ENCODE measurements at places on chromosomes 4 and X.

DNA sequence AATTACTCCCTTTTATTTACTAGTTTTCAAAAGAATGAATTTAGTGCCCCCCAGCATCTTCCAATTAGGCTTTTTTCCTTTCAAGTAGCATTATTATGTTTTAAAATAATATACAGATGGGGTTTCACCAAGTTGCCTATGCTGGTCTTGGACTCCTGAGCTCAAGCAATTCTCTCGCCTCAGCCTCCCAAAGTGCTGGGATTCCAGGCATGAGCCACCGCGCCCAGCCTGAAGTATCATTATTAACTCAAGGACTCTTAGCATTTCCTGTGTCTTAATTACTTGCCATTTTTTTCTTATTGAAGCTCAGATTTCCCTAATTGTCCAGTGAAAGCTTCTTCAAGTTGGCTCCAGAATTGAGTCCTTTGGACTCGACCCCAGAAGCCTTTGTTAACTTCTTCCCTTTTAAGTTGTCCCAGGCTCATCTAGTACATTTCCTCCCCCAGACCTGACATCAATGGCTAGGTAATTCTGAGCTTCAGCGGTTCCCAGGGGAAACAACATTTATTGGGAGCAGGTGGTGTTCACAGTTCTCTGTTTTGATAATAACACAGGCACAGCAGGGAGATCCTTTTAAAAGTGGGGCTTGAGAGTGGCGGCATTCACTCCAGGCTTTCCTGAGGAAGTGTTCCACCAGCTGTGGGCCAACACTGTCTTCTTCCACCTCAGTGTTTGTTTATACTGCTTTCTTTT lies 10.0 kb downstream of the SAT1 start:
- DNase-seq, result no peak

- no peak for DNase-seq
Observed at GRCh38 chr4:176451443-176451842, 131.7 kb downstream of the SPCS3 start.

- DNase-seq, result peak; percentile 68
Observed at GRCh38 chr4:67779631-67780030, 25.4 kb upstream of the GNRHR start.

- DNase-seq, result no peak
Observed at GRCh38 chrX:8190341-8190830, 19.3 kb upstream of the VCX2 start.

DNA sequence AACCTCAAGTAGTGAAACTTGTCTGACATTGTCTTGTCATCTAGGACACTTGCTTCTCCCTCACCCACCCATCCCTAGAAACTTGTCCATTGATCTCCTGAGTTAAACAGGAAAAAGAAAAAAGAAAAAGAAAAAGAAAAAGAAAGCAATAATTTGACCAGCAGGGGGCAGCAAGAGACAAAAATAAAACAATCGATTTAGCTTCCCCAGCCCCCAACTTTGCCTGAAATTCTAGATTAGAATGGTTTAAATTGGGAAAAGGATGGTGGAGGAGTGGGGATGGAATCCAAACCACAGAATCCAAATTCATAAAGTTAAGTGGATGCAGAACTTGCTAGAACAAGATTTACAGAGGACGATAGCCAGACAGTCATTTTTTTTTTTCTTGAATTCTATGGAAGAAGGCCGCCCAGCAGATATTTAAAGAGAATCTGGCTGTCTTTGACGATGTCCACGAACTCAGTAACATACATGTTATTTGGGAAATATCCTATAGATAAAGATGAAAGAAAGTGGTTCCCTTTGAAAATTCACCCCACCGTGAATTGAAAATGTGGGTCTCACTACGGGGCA lies 282.9 kb downstream of the USP46 start:
- DNase-seq, result peak; percentile 26

- DNase-seq, result no peak
Observed at GRCh38 chr4:2399631-2400190, 18.7 kb downstream of the ZFYVE28 start.

DNA sequence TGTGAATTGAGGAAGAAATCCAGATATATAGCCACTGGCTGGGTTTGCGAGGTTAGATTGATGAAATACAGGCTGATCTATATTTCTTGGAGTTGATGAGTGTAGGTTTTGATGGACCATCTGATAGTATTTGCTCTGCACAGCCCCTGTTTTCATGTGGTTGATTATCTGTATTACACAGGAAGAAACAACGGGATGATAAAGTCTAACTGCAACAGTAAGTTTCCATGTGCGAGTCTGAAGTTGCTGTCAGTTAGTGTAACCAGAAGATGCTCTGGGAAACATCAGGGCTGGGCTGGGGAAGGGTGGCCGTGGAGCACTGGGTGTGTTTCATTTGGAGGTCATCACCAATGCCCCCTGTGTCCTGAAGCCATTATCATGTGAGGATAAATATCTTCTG lies 148.4 kb upstream of the SFRP2 start:
- no peak for DNase-seq

GRCh38 chr4:112852601-112853000 lies 196.9 kb upstream of the ANK2 start:
- no peak for DNase-seq

- DNase-seq, result no peak
Observed at GRCh38 chrX:106891762-106892460, 11.2 kb downstream of the RIPPLY1 start.

GRCh38 chr4:48985976-48986653 lies at the start of gene CWH43:
TSS of gene CWH43 (plus strand) at chr4:48986275. CDS start at chr4:48986430, 155 bp downstream.
- no peak for DNase-seq

- peak; percentile 6 for DNase-seq
Observed at GRCh38 chr4:14792702-14793227, 209.5 kb upstream of the CPEB2 start.

- no peak for DNase-seq
Observed at GRCh38 chr4:150008546-150008945, 69.7 kb upstream of the DCLK2 start.

DNA sequence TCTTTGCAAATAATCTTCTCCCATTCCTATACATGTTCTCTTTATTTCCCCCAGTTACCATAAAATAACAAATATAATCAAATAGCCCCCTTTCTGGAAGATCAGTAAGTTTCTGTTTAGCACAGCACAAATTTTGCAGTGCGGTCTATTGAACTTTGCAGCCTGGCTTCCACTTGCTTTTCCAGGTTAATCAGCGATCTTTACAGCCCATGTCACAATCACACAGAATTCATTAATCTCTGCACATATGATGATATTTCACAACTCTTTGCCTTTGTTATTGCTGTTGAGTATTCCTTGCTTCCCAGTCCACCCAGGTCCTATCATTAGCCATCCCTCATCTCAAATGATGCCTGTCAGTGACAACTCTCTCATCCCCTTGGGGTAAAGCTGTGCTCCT lies 2358.0 kb downstream of the PCDH7 start:
- DNase-seq, result no peak

DNA sequence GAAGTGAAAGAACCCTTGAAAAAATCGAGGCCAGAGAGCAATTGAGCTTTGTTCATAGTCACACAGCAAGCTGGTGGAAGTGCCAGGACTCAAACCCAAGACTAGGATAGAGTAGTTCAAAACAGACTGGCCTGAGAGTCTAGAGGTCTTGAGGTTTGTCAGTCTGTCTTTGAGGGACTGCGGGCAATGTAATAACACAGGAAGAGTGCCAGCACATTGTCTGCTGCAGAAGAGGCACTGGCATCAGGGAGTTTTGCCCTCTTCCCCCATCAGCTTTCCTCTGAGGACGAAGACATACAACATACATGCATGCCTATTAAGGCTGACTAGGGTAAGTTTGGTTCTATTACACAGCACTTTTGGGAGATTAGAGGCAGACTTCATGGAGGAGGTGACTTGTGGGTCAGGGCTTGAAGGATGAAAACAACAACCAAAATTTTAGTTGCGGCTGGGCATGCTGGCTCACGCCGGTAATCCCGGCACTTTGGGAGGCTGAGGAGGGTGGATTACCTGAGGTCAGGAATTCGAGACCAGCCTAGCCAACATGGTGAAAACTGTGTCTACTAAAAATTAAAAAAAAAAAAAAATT lies 64.1 kb upstream of the LAS1L start:
- no peak for DNase-seq

- no peak for DNase-seq
Observed at GRCh38 chr4:44679060-44679459, 840 bp downstream of the GUF1 start.

- DNase-seq, result no peak
Observed at GRCh38 chr4:81960961-81961360, 412.8 kb downstream of the HNRNPD start.

DNA sequence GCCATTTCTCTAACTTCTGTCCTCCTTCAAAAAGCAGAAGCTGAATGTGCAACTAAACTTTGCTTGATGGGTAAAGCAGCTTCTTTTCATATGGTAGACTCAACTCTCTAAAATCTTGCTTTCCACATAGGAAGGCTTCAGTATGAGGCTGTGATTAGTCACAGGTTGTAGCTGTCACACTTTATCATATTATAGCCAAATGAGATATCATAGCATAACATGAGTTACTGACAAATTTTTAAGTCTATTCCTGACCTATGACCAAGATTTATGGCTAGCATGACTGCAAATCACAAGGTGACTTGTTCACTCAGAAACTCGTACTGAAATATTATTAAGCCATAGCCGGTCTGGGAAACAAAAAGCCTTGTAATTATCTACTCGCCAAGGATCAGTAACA lies 998.6 kb downstream of the RPA4 start:
- DNase-seq, result no peak

DNA sequence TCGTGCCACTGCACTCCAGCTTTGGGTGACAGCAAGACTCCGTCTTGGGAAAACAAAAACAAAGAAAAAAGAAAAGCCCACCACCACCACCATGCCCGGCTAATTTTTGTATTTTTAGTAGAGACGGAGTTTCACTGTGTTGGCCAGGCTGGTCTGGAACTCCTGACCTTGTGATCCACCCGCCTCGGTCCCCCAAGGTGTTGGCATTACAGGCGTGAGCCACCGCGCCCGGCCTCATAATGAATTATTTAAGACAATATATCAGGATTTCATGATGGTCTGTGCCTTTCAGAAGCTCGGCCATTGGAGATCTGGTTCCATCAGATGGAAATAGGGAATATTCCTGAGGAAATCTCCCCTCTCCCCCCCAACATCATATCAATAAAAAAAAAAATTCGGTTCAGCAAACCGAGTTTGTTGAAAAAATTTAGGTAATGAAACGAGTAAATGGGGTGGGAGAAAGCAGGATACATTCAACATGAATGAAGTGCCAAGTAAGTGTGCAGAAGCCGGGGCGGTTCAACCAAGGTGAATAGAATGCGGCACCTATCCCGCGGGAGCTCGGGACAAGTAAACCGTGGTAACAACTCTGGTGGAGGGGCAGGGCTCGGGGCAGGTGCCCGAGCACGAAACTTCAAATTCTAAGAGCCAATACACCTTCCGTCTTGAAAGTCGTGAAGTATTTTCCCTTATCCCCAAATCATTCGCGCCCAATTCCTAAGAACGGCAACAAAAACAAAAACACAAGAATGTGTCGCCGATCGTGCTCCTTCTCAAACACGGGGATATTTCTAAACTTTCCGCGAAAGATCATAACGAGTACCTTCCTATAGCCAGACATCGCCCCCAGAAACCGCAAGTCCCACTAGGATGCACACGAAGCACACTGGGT lies 773 bp upstream of the TXLNG start:
- no peak for DNase-seq

DNA sequence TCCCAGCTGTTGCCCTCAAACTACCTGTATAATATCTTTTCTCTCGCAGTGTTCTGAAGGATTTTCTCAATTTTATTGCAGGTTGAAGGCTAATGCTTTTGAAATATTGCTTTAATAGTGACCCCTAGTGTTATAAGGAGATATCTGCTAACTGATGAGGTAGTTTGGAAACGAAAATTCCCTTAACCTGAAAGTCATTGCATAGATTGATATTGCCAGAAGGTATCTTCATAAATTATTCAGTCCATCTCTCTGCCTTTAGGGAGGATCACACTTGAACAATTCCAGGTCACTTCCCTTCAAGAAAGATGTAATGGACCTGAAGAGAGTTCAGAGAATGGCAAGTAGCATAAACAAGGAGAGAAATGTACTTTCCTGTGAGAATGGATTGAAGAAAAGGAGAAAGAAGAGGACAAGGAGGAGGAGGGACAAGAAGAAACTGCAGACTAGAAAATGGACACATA lies 44.1 kb downstream of the TIGD4 start:
- DNase-seq, result peak; percentile 42

DNA sequence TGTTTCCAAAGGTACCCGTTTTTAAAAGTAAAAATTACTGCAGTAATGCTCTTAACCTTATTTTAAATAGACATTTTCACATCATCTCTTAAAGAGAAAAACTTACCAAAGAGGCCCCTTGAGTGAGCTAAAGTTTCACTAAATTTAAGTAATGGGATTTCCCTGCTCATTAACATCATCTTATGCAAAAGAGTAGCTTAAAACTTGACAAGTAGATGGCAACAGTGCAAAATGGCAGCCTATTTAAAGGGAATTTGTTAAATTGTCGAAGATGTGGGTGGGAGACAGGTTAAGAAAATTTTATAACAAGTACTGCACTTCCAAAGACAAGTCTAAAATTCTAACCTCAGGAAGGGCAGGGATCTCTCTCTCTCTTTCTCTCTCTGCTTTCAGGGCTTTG lies 271.7 kb upstream of the LDB2 start:
- no peak for DNase-seq

- no peak for DNase-seq
Observed at GRCh38 chrX:119694601-119695534, 1.9 kb upstream of the SEPTIN6 start.

DNA sequence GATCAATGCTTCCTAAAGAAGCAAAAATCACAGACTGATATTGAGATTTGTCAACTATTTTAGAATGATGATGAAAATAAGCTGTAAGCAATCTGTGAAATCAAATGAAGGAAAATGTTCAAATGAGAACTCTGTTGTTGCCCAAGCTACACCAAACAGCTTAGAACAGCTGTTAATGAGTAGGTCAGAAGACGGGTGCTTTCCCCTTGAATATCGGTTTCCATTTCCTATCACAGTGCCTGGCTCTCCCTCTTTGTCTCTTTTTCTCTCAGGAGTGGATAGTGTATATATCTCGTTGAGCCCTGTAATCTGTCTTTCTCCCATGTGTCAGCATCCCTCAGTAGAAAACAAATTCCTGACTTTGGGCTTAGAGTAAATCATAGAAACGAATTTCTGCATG lies 1592.9 kb upstream of the TENM3 start:
- DNase-seq, result no peak

DNA sequence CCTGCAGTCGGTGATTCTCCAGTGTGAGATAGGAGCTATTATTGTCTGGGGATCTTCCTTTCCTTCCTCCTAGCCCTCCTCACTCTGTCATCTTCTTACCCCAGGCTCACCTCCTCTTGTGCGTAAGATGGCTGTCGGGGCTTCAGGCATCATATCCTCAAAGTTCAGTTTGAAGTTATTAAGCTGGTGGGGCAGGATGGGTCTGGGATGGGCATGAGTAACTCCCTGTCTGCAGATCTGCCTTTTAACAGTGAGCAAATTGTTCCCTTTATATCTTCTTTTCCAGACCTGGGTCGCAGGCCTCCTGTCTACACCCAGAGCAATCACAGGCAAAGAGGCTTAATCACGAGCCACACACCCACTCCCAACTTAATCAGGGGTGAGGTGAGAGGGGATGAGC lies 900 bp upstream of the MTMR1 start:
- no peak for DNase-seq

Measured in RWPE1 (cell line).